ENCODE measurements at places on chromosomes 2 and 18.
A peak's percentile ranks its signal among the peaks of the same experiment; 100 is the strongest.

- DNase-seq = no peak
These were observed 110.9 kb downstream of the ROCK1 start for GRCh38 chr18:21000667-21001066.

DNA sequence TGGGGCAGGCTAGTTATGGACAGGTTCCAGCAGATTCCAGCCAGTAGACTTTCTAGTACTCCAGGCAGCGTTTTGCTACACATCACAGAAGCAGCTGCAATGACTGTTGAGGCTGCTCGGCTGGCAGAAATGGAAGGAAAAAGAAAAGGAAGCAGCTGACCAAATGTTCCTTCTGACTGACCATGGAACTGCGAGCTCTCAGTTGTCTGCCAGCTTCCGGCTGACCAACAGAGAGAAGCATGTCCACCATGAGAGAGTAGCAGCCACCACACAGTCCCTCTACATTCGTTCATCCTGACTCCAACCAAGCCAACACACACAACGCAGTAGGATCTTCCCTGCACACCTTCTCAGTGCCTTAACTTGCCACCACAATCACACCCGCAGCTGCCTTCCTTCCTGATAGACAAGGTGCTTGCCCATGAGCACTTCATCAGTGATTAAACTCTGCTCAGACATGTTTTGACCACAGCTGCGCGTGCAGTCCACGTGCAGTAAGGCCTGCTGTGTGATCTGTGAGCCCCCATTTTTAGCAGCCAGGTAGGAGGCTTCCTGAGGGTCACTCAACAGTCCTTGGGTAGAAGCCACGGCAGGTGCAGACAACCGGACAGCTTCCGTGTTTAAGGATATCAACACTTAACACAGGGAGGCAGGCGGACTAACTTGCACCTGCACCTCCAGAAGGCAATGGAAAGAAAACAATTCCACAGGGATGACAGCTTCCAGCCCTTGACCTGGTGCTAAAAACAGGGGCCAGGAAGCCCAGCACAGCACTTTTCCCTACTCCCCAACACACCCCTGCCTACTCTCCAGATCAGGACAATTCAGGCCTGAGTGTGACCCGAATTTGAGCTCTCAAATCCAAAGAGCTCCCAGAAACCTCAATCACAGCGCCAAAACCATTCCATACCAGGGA, 996 bp downstream of the TGFBRAP1 start:
- peak; percentile 44 for DNase-seq

- DNase-seq = no peak
These were observed 68.4 kb downstream of the MCFD2 start for GRCh38 chr2:46847185-46847710.

DNA sequence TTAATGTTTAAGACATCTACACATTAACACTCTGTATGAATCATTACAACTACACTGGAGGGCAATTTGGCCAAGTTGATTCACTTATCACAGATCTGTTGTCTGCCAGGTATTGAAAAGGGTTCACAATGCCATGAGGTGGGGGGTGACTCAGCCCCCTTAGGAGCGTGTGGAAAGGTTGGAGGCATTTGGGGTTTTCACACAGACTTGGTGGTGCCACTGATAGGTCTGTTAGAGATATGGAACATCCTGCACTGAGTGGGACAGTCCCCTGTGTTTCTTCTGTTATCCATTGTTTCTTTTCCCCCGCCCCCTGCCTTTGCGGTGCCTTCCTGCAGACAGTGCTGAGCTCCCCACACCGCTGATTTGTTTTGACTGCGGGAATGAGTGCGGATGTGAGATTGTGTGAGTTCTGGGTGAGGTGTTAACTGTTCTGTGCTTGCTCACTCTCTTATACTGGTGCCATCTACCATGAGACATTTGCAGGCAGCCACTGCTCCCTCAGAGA, 9.3 kb upstream of the TSN start:
- DNase-seq = no peak

DNA sequence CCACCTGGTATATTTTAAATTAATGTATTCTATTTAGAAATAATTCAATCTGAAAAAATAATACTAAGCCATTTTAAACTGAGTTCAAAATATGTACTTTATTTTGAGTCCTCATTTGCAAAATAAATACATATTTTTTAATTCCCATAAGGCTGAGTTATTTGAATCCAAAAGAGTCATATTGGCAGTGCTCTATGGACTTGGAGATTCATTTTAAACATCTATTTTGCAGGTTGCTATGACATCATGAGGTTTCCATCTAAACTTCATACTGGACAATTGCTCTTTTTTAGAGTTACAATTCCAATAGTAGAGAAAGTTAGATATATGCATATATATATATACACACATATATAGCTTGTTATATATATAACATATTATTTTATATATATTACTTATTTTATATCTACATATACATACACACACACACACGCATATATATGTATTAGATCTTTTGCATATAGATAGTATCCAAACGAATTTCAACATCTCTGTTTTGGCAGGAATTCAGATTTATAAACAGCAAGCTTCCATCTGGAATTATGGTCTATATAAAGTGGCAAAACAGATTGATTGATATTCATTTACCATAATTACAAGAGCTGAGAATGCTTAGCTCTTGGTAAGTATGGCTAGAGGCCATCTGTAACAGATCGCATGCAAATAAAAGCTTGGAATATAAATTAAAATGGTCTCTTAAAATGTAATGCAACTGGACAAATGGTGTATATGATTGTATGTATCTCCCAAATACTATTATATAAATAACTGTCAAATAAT, 34.9 kb downstream of the NOL4 start:
- no peak for DNase-seq

GRCh38 chr18:48157956-48158355, 227.5 kb upstream of the SMAD2 start:
- no peak for DNase-seq
